ENCODE measurements at places on chromosomes 11 and 22.

DNA sequence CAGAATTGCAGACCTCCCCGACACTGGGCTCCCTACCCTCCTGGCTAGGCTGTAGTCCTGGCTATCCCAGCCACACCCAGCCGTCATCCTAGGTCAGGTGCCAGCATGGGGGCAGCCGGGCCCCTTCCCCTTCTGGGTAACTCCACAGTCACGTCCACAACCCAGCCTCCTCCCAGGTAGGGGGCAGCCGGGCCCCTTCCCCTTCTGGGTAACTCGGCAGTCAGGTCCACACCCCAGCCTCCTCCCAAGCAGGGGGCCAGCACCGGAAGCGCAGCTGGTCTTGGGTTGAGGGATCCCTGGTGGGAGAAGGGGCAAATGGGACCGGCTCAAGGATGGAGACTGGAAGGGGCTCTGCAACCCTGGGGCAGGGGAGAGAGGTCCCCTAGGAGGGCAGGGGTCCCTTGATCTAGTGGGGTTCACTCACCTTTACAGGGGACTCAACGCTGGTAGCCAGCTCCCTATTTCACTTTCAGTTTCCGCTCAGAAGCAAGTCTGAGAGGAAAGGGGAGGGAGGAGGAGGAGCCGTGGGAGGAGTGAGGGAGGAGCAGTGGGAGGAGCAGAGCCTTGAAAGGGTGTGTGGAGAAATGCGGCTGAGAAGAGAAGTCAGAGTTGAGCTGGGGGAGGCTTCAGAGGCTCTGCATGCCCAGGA, at the start of gene TRIM21:
TRIM21 (minus strand) TSS at position 494 of the 649 bp plus-strand sequence. CDS start 3,293 bp downstream, outside the sequence.
- DNase-seq, result peak; percentile 83

GRCh38 chr11:71551711-71552110, 3.5 kb downstream of the KRTAP5-9 start:
- DNase-seq, result no peak

DNA sequence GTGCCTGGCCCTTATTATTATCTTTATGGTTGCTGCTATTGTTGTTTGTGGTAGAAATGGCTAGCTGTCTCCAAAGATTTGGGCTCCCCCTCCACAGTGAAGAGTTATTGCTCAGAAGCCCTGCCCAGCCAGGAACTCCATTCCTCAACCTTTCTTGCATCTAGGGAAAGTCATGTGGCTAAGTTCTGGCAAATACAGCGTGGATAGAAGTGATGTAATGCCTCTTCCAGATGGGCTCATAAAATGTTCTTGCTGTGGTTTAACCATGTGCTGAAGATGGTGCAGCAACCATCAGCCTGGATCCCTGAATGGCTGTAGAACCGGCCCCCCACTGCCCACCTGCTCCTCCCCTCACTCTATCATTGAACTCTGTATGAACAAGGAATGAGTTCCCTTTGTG, 203.5 kb upstream of the E2F8 start:
- no peak for DNase-seq

DNA sequence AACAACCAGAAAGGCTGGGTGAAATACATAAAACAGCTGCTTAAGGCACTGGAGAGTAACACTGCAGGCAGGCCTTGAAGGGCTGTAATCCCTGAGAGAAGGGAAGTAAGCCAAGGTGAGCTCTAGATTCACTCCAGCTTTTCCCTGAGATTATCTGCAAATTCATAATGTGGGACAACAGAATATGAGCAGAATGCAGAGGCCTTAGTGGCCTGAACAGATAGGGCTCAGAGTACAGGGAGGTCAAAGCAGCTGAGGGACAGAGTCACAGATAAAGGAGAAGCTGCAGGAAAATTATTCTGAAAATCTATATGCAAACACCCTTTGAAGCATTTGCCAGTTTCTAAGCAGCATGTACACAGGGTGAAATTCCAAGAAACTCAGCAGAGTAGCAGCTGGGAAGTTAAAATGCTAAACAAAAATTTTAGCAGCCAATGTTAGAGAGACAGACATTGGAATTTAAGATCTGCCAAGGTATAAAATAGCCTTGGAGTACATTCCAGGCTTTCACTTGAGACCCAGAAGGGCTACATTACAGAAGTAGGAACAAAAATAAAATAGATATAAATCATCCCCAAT, 48.1 kb upstream of the CWF19L2 start:
- no peak for DNase-seq

DNA sequence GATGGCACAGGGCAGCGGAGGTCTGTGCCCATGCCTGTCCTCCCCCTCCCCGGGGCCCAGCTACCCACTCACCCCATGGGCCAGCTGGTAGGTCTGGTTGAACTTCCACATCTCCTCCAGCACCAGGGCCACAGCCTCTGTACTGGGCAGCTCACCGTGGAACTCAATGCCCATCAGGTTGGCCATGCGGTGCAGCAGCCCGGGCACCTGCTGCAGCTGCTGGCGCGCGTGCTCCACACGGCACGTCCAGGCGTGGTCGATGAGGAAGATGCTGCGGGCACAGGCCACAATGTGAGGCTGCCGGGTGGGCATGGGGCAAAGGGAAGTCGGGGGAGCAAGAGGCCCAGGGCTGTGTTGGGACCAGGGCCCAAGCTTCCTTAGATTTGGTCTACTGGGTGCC, 6.3 kb downstream of the TTLL12 start:
- no peak for DNase-seq

DNA sequence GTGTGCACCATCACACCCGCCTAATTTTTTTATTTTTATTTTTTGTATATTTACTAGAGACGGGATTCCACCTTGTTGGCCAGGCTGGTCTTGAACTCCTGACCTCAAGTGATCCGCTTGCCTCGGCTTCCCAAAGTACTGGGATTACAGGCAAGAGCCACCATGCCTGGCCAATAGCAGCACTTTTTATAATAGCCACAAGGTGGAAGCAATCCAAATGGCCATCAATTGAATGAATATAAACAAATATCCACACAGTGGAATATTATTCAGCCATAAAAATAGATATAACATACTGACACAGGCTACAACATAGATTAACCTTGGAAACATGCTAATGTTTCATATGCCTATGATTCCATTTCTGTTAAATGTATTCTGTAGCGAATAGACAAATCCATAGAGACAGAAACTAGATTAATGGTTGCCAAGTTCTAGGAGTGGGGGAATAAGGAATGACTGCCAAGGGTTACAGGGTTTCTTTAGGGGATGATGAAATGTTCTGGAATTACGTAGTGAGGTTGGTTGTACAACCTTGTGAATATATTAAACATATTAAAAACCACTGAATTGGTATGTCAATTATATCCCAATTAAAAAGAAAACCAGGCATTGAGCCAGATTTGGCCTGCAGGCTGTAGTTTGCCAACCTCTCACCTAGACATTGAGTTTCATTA, 4.8 kb downstream of the VPS51 start:
- no peak for DNase-seq

DNA sequence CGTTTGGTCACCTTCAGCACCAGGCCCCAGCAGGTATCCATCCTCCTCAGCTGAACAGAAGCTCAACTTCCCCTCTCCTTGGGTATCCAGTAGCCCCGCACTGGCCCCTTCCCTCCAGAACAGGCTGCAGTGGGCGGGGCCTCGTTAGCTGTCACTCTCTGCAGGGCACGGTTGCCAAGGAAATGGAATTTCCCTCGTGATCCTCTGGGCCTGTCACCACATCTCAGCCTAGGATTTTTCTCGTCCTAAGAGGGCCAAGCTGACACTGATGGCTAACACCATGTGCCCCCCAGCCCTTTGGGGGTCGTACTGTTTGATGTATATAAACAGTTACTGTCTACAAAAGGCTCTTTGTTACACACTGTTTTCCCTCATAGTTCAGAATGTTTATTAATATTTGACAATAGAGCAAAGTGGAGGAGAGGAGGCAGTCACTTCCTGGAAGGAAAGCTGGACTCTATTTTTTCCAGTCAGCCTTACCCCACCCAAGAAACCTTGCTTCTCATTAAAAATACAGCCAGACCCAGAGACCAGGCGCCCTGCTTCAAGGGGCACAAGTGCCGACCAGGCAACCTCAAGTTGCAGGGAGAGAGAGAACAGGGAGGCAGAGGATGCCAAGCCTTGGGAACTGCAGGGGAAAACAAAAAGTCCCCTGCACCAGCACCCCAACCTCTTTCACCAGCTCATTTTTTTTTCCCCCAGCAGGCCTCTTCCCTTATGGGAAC, 44.5 kb downstream of the FEZ1 start:
- peak; percentile 50 for DNase-seq

GRCh38 chr11:11583801-11584529, 37.8 kb downstream of the GALNT18 start:
- no peak for DNase-seq

DNA sequence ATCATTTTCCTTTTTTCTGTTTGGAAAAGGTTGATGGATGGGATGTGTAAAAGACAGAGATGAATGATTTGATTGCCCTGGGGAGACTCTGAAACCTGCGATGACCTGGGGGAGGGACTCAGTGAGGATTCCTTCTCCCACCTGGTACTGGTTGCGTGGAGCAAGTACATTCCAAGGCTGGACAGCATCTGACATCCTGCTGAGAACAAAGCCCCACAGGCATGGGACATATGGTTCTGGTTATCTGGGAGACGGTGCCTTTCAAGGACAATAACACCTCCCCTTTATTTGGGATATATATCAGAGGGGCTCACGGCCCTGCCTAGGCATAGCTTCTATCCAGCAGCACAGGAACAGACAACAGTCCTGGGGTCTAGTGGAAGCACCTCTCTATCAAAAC, 527.8 kb downstream of the METTL15 start:
- no peak for DNase-seq

- no peak for DNase-seq
These were observed 8.0 kb downstream of the NAGA start for GRCh38 chr22:42062506-42063170.

DNA sequence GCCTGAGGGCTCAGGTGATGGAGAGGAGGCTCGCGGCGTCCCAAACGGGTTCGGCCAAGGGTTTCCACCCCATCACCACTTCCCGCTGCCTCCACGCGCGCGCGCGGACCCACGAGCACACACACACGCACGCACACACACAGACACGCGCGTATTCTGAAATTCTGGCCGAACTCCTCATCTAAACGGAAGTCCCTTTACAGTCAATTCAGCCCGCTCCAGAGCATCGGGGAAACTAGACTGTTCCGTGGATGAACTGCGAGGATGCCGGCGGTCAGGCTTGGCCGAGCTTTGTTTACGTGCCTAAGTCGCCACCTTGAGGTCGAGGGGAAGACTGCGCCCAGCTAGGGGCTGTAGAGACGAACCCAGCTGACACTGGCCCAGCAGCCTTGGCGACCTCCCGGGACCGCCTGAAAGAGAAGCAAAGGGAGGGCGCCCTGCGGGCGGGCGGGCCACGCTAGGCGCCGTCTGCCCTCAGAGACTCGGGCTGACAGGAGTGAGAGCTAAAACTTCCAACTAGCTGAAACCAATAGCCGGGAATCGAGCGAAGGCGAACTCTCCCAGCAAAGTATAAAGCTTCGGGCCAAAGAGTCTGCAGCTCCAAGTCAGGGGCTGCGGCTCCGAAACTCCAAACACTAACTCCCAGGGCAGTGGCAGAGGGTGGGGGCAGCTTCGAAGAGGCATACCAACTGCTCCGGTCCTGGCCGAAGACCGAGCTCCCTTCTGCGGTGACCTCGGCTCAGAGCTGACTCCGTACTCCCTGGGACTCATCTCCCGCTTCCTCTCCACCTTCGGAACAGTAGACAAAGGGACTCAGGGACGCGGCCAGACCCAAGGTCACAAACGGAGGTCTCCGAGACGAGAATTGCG, 124.7 kb upstream of the C11orf58 start:
- DNase-seq, result peak; percentile 90

DNA sequence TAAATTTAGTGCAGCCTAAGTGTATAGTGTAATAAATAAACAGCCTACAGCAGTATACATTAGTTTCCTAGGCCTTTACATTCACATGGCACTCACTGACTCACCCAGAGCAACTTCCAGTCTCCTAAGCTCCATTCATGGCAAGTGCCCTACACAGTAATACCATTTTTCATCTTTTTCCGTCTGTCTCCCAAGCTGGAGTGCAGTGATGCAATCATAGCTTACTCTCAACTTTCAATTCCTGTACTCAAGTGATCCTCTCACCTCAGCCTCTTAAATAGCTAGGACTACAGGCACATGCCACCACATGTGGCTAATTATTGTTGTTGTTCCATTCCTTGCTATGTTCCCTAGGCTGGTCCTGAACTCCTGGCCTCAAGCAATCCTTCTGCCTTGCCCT, 54.4 kb downstream of the FCHSD2 start:
- no peak for DNase-seq

DNA sequence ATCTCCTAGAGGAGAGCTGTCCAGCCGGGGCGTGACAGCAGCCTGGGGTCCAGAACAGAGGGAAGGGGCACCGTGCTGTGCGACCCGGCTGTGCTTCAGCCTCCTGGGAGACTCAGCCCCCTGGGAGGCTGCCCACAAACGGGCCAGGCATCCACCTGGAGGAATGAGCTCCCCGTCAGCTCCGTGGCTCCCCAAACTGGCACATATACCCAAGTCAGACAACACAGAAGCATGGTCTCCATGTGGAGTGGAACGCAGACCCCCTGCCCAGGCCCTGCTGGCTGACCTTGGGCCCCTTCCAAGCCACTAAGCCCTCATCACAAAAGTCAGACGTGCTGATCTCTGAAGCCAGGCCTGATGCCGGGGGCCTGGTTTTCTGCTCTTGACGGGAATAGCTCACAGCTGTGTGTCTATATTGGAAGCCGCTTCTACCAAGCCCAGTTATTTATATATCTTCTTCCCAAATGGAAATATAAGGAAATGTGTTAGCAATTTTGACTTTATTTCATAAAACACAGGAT, 91.7 kb downstream of the BRD1 start:
- no peak for DNase-seq

GRCh38 chr11:45304111-45304991, 18.2 kb upstream of the SYT13 start:
- no peak for DNase-seq

DNA sequence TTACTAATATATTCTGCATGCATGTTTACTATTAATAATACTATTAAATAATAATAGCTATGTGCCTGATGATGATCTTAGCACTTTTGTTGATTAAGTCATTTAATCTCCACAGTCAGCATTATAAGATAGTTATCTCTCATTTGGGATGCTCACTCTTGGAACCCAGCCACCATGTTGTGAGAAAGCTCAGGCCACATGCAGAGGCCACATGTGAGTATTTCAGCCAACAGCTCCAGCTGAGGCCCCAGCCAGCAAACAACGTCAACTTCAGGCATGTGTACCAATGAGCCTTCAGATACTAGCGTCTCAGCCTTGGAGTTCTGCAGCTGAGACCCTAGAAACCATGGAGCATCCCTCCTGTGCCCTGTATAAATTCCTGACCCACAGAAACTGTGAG, 798.1 kb upstream of the LRRC4C start:
- no peak for DNase-seq

DNA sequence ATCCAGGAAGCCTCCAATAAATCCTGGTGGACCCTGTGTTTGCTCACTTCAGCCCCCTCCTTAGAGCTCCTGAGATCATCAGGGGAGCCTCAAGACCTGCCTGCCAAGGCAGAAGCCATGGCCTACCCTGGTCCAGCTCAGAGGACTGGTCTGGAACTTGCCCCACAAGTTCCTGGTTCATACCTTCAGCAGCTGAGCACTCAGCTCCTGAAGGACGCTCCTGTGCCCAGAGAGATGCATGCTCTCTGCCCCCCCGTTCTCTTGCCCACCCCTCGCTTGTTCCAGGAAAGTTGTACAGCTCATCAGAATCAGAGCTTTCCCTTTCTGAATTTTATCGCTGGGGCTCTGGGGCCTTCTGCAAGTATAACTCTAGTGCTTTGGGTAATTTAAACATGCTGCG, 210.5 kb upstream of the ISX start:
- DNase-seq, result no peak

- DNase-seq, result no peak
These were observed 35.6 kb upstream of the TMEM123 start for GRCh38 chr11:102488208-102488607.
